ENCODE measurements at places on chromosomes 1 and 21. TPM values are rescaled to one million over a fixed set of nuclear protein-coding genes. Genes with fewer than 3 reads are reported as not detected.

- peak; percentile 92 for DNase-seq
These were observed 13.9 kb upstream of the DDI2 start for GRCh38 chr1:15603050-15603965.

- no peak for DNase-seq
These were observed 665.5 kb downstream of the PTPRU start for GRCh38 chr1:29901624-29902325.

- DNase-seq, result no peak
These were observed 221.0 kb upstream of the FOXD3 start for GRCh38 chr1:63101336-63101735.

DNA sequence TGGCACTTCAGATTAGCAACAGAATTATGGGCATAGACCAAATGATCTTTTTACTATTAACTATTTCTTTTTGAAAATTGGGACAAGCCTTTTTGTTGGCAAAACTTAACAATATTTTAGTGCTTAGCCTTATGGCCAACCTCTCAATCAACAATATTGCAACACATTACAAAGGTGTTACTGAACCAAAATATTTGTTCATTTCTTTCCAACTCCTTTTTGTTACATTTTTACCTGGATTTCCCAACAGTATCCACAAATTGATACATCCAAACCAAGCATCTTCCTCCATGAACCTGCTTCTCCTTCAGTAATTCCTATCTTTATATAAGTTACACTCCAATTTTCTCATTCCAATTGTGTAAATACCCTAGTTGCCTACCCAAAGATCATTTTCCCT lies 1.5 kb upstream of the AMPD1 start:
- DNase-seq, result no peak

GRCh38 chr1:156601892-156602291 lies 613 bp upstream of the GPATCH4 start:
- DNase-seq, result no peak

DNA sequence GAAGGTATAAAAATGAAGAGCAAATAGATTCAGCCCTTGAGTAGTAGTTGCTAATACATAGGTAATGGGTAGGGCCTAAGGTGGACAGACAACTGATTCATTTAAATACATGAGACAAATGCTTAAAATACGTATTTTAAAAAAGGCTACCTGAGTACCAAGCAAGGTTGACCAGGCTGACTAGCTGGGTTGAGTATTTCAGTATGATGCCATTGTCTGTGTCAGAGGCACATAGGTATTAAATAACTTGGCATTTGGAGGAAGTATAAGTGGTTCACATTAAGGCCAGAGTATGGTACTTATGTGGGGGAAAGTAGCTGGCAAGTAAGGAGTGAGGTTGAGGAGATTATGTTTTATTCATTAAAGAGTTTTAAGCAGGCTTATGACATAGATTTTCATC lies 19.4 kb downstream of the NEK7 start:
- no peak for DNase-seq

GRCh38 chr1:204088596-204088995 lies 15.7 kb downstream of the SOX13 start:
- DNase-seq, result no peak

- DNase-seq, result no peak
These were observed at the start of gene ADAMTS5 for GRCh38 chr21:26967062-26967913. Gene ADAMTS5, minus strand, starts transcription at chr21:26967088. Its CDS starts 697 bp downstream, at chr21:26966391.

DNA sequence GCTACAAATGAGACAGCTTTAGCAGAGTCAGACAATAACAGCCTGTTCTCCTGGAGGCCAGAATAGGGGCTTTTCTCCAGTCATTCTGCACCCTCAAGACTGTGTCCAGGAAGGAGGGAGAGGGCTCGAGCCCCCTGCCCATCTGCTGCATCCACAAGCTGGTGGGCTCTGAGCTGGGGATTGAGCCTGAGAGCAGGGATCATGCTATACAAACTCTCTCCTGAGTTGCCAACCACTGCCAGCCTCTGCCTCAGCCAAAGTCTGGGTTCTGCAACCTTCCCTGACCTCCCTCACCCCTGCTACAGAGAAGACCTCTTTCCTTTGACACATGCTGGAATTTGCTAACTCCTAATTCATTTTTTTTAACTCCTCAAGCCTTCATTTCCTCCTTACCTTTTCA lies 14.8 kb upstream of the PPM1J start:
- DNase-seq, result no peak

DNA sequence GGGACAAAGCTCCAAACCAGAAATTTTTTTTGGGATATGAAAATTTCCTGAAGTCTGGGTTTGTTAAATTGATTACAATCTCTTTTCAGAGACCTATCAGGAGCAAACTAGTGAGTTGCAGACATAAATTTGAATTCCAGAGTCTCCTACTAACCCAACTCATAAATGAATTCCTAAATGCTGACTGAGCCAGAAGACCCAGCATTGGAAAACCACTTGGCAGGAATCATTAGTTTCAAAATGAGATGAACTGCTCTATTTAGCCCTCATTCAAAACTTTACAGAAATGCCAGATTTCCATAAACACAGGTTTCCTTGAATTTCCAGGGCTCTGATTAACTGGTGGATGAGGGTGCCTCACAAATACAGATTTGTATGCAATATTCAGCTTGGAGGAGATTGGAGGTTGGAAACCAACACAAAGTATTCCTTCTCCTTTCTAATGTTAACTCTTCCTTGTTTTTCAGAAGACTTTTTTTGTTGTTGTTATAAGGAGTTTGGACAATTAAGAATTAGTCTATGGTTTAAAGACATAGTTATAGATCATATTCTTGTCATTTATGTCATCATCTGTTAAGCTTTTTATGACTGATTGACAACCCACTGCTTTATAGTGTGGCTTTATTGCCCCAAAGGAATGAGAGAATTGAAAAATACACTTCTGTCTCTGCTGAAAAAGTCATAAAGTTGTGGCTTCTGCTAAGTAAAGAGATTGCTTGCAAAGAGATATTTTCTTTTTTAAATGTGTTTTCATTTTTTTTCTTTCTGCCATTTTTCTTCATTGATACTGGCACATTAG lies 222.8 kb downstream of the HLX start:
- DNase-seq, result no peak

DNA sequence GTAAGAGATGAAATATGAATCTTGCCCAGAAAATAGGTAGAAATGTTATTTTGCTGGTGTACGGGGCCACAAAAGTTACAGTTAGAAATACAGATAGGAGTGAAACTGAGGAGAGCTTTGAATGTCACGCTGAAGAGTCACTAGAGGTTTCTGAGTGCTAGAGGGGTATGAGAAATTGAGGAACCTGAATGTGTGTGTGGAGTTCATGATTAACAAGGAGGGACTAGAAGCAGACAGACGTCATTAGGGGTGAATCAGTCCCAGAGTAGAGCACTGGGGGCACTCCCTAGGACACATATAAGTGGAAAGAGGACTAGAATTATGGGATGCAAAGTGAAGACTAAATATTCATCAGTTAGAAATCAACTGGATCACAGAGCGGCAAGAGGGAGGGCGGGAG lies 188.9 kb upstream of the MAP1LC3C start:
- DNase-seq, result no peak

DNA sequence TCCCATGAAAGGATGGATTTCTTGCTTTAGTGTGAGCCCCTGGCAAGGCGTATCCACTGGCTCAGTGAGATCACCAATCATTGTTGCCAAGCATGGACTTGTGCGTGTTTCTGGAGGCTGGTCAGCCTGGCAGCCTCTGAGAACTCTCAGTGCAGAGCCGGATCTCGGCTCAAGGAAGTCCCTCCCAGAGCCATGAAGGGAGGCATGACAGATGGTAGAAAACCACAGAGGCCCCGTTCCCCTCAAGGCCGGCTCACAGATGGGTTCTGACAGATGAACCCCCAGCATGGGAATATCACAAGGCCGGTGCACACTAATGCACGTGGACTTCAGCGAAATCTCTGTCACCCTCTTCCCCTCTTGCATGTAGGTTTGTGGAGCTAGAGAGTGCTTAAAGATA lies 290.5 kb downstream of the AJAP1 start:
- no peak for DNase-seq

DNA sequence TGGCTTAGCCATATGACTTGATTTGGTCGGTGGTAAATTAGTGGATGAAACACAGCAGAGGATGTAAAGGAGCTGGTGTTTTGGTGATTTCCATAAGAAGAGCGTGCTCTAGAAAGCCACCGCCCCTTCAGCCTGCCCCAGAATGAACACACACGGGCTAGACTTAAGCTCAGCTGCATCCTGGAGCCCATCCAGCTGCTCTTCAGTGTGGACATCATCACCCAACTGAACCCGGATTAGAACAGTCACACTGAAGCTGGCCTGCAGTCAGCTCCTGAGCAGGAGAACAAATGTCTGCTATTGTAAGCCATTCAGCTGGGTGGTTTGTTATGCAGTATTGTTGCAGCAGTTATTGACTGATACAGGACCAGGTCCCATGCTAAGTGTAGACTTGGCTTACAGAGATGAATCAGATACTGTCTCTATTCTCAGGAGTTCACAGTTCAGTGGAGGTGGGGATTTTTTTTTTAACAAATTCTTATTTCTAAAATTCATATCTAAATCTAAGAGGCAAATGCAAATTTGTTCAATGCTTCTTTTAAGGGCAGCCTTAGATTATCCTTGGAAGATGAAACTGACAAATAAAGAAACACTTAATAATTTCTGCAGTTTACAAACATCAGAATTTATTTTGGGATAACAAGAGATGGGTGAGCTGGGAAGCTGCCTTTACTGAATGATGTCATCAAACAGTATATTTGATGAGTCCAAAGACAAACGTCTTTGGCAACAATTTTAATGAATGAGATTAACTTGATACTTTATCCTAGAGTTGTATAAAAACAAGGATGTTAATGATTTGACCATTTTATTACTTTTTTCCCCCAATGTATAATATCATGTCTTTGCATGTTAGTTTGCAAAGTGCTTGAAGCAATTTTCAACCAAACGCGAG lies 251.2 kb downstream of the TRABD2B start:
- no peak for DNase-seq

DNA sequence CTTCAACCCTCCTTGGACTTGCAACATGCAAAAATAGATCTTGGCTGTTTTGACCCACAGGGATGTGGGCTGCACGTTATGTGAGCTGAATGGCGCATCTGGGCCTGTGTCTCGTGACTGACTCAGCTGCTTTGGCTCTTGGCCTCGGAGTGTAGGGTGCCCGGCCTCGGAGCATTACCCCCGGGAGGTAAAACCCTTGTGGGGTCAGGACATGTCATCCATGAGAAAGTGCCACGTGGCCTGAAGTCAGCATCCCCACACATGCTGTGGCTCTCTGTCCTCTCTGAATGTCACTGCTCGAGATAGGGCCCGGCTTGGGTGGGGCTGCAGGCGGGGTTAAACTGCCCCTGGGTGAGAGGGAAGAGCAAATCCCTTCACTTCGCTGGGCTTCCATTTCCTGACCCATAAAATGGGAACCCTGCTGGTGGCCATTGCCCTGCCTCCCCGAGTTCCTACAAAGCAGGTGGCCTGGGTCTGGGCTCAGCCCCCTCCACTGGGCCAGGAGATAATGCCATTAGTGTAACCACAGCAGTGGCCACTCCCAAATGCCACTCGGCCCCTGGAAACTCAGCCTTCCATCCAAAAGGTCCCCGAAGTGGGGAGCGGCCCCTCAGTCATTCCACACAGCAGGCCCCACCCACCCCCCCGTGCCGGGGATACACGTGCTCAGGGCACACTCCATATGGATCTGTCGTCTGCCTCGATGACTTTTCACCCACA lies 22.8 kb upstream of the TSPEAR start:
- no peak for DNase-seq

GRCh38 chr1:247291833-247292561 lies 36.1 kb downstream of the VN1R5 start:
- DNase-seq, result no peak

- no peak for DNase-seq
These were observed 186.5 kb upstream of the CTTNBP2NL start for GRCh38 chr1:112209493-112209892.

GRCh38 chr21:18759751-18760161 lies 356.2 kb upstream of the TMPRSS15 start:
- DNase-seq, result no peak

- DNase-seq, result no peak
These were observed 133.2 kb downstream of the GDAP2 start for GRCh38 chr1:117796226-117796625.

GRCh38 chr1:34781844-34782391 lies 904 bp downstream of the GJB3 start:
- no peak for DNase-seq

GRCh38 chr1:8347635-8348034 lies 29.7 kb downstream of the SLC45A1 start:
- no peak for DNase-seq

GRCh38 chr1:94989398-94989797 lies 62.5 kb upstream of the CNN3 start:
- no peak for DNase-seq

- no peak for DNase-seq
These were observed 366.7 kb downstream of the HHIPL2 start for GRCh38 chr1:222181191-222181590.

DNA sequence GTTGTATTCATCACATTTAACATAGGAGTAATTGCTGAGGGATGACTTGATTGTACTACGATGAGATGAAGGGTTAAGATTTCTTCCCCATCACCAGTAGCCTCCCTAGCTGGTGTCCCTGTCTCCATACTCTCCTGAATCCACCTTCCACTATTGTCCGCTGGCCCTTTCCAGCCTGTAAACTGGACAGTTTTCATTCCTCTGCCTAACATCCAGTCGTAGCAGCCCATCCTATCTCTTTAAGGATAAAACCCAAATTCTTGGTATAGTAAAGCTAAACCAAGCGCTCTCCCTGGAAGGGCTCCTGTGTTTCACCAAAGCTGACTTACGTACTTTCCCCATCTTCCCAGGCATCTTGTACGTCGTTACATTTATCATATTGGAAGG lies 670 bp downstream of the COX20 start:
- no peak for DNase-seq

- no peak for DNase-seq
These were observed 208.6 kb downstream of the LHX8 start for GRCh38 chr1:75342786-75343185.

Gene ACTA1
- total RNA-seq, result 0.99 TPM

Gene PDE4DIP
- total RNA-seq, result 311 TPM

Gene HES3
- total RNA-seq, result not detected

Gene SPRR2G
- total RNA-seq, result not detected

Gene RGS8
- not detected for total RNA-seq

Gene RGS18
- 1.8 TPM for total RNA-seq

Gene ANXA9
- total RNA-seq, result not detected

Gene SPRR1B
- not detected for total RNA-seq

Gene DMBX1
- total RNA-seq, result not detected

Gene DAB1
- not detected for total RNA-seq

Gene TMEM200B
- 31.4 TPM for total RNA-seq

Gene CFAP107
- not detected for total RNA-seq

Gene AADACL4
- total RNA-seq, result not detected

Gene ANKRD35
- total RNA-seq, result 15.7 TPM

Gene IFI44L
- total RNA-seq, result 18.7 TPM

Gene ZNF648
- total RNA-seq, result not detected

Gene PUSL1
- 22.6 TPM for total RNA-seq

Gene LDLRAD1
- not detected for total RNA-seq

All from thoracic aorta (tissue), 2 donors.